ENCODE measurements at places on chromosomes 2 and 18.

DNA sequence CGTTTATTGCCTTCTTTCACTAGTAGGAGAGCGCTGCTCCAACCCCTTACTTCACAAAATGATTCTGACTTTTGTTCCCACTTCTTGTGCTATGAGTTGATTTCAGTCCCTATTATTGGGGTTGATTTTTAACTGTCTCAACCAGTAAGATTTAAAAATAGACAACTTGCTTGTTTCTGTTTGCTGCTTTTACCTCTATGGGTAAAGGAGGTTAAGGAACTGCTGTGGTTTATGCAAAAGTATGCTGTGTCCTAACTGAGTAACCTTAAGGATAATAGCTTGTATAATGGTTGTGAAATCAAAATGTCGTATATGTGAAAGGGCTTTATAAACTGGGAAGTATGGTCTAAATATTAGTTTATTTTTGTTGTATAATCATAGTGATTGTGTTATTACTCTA, 22.6 kb downstream of the ALMS1 start:
- no peak for DNase-seq

GRCh38 chr2:181649436-181649979, 7.4 kb downstream of the CERKL start:
- DNase-seq = no peak

DNA sequence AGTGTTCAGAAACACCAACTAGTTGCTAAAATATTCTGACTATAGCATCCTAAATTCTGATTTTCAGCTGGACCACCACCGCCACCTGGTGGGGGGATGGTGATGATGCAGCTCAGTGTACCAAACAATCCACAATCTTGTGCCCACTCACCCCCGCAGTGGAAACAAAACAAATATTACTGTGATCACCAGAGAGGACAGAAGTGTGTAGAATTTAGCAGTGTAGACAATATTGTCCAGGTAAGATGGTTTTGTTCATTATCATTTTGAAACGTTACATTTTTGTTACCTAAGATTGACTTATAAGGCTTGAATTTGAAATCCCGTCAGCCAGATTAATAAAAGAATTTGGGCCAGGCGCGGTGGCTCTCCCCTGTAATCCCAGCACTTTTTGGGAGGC, 31.7 kb upstream of the UBXN4 start:
- peak; percentile 59 for DNase-seq

DNA sequence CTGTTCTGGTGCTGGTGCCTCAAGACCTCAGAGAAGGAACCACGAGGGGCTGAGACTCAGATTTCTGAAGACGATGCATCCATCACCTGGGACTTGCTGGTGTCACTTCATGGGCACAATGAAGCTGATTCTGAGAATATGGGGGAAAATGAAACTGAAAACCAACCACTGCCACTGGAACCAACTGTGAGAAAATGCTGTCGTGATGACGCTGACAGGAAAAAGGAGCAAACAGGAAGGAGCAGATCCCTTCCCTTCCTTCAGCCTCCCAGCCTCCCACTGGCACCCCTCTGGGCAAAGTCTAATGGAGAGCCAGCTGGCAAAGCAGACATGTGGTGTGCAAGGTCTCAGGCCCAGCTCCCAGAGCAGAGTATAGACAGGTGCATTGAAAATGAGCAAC, 109.7 kb downstream of the FOXI3 start:
- no peak for DNase-seq

- DNase-seq = no peak
These were observed 339.4 kb downstream of the CMPK2 start for GRCh38 chr2:6526093-6526824.

DNA sequence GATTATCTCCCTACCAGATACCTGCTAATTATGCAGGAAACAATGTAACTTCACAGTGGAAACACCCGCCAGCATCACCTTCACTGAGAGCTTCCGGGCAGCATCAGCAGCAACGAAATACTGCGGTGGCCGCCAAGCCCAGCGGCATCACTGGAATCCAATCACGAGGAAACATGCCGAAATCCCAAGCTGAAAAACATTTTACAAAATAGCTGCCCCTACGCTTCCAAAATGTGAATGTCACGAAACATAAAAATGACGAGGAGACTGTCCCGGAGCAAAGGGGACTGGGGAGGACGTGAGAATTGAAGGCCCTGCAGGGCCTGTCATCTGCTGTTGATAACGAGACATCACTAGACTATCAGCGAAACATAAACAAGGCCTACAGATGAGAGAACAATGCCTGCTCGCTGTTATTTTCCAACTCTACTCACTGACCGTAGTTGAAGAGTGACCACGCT, 82.6 kb downstream of the HDAC4 start:
- no peak for DNase-seq

GRCh38 chr2:201233812-201234662, 26.3 kb upstream of the CASP8 start:
- DNase-seq = no peak

DNA sequence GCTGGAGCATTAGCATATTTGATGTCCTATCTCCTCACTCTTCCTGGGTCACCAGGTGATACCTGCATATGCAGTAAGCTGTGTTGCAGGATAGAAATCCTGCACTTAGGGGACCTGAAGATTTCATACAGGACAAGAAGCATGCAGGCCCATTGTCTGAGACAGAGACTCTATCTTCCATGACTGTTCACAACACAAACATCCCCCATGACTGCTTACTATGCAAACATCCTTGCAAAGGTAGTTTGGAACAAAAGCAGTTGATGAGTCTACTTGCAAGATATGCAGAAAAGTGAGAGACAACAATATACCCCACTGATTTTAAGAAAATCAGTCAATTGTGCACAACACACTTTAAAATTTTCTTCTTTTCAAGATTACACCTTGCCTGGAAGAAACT, 108.6 kb upstream of the ZEB2 start:
- no peak for DNase-seq

GRCh38 chr2:233795735-233796171, 17.6 kb downstream of the MROH2A start:
- DNase-seq = no peak

- DNase-seq = no peak
These were observed 94.7 kb upstream of the SLC8A1 start for GRCh38 chr2:40546439-40547191.

Data from stimulated activated CD8-positive, alpha-beta memory T cell treated with anti-CD3 and anti-CD28 coated beads, Interleukin-15, amount 100 ng/mL, for 1 hour (primary cell).